ENCODE measurements at places on chromosomes 13 and 19.
A peak's percentile ranks its signal among the peaks of the same experiment; 100 is the strongest.

DNA sequence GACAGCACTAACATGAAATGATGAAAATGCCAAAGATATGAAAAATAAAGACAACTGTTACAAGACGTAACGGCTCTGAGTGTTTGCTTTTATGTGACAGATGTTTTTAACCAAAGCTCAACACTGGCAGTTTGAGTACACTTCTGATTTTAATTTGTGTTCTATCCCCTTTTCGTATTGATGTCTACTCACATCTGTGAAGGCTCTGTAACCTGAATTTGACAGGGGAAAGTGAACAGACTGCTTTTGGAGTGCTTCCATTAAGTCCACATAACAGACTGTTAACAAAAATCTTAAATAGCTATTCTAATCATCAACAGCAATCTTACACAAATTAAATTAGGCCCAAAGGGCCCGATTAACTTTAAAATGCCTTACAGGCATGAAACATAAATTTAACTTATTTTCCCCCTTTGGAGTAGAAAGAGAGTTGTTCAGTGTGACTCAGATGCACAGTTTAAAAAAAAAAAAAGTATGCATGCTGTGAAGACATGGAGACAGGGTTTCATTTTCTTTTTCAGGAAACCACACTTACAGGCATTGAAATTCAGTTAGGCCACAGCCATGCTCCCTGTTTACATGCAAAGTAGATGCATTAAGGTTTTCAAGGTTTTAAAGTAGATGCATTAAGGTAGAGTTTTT lies 16.3 kb upstream of the RNASEH2B start:
- no peak for DNase-seq

DNA sequence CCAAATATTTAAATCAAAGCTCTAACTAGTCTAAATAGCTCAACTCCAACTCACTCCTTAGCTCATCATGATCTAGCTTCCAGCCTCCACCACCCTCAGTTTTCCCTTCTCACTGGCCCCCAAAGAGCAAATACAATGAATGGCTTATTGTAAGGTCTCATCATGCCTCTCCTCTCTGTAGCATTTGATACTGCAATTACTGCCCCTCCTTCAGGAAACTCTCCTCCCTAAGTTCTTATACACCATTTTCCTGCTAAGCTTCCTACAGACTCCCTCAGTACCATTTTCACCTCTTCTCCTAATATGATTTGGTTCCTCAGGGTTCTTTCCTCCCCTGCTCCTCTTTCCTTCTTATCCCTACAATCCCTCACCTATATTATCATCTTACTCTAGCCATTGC lies 12.8 kb downstream of the KPNA3 start:
- no peak for DNase-seq

GRCh38 chr19:48573163-48573505 lies 21.2 kb downstream of the SULT2B1 start:
- DNase-seq = no peak

DNA sequence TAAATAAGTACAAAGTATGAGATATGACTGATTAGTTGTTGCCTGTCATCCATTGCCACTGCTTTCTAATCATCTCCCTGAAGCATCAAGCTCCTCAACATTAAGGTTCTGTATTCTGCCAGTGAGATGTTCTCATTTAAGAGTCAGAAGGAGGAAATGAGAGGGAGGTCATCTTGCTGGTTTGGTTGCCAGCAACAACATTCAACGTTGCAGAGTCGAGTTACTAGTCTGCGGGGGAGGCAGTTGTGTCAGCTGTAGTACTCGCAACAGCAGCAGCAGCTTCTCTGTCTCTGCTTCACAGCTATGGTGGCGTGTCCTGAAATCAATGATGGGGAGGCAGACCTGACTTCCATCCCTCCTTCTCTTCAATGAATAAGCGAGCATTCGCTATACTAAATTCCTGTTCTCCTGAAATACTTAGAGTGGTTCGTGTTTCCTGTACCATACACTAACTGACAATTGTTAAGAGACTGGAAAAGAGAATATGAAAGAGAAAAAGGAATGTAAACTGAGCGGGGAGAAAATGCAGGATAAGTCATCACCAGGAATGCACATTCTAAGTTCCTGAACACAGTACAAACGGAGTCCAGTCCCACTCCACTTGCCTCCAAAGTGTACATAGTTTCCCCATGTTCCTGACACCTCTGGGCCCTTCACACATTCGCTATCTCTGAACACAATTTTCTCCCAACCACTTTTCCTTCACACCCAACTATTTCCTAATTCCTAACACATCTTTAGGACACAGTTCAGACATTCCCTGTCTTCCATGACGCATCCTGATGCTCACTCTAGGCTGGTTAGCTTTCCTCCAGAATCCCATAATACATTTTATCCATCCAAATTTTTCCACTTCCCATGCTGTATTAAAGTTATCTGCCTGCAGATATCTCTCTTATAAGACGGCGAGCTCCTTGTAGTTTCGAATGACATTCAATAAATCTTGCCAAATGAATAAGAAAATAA lies 263.0 kb downstream of the KLF12 start:
- DNase-seq = no peak

GRCh38 chr13:38180670-38181069 lies 169.0 kb upstream of the UFM1 start:
- DNase-seq = no peak

DNA sequence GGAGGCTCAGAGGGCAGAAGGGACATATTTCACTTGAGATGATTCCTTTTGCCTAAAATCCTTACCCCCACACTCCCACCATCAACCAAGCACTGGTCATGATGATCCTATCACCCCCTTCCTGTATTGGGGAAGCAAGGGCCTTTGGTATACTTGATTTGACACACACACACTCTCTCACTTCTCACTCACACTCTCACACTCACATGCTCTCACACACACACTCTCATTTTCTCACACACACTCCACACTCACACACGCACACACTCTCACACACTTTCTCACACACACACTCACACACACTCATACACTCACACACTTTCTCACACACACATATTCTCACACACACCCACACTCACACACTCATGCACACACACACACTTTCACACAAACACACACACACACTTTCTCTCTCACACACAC lies 8.6 kb downstream of the RGCC start:
- no peak for DNase-seq

DNA sequence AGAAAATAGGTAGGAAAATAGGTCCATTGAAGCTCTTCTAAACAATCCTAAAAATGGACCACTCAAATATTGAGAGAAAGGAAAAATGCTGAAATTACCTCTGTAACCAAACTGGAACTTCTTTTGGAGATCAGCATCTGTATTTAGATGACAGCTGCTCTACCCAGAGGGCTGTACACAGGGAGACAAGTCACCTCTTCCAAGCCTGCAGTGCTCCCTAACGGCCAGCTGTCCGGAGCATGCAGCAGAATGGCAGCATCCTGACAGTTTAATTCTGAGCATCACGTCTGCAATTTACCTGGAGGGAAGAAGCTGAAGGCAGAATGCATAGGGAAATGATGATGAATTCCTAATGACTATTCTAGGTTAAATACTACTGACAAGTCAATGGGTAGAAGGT lies 62.8 kb upstream of the DIAPH3 start:
- no peak for DNase-seq

DNA sequence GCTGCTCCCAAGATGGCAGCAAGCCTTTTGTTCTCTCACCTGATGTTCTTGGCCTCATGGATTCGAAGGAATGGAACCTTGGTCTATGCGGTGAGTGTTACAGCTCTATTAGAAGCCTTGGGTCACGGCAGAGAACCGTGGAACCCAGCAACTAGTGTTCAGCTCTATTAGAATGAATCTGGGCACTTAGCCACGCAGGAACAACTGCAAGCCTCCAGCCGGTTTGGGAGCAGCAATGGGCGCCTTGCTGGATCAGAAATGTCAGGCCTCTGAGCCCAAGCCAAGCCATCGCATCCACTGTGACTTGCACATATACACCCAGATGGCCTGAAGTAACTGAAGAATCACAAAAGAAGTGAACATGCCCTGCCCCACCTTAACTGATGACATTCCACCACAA lies 1100.7 kb upstream of the PRR20A start:
- DNase-seq = no peak

GRCh38 chr13:114110091-114110829 lies 22.2 kb downstream of the RASA3 start:
- DNase-seq = peak; percentile 63

DNA sequence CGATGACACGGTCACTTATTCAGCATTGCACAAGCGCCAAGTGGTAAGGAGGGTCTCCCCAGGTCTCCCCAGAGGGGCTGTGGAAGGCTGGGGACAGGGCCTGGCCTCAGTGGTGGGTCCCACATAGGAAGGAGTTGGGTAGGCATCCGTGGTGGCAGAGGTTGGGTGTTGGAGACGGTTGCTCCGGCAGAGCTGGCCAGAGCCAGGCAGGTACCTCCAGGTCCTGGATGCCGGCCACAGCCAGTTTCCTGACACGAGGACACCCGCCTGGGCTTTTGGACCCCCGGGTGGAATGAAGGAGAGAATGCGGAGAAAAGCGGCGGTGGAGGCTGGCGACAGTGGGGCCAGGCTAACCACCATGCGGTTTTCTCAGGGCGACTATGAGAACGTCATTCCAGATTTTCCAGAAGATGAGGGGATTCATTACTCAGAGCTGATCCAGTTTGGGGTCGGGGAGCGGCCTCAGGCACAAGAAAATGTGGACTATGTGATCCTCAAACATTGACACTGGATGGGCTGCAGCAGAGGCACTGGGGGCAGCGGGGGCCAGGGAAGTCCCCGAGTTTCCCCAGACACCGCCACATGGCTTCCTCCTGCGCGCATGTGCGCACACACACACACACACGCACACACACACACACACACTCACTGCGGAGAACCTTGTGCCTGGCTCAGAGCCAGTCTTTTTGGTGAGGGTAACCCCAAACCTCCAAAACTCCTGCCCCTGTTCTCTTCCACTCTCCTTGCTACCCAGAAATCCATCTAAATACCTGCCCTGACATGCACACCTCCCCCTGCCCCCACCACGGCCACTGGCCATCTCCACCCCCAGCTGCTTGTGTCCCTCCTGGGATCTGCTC lies 1.3 kb upstream of the FFAR1 start:
- DNase-seq = peak; percentile 51

- DNase-seq = peak; percentile 40
These were observed 6.5 kb downstream of the RAB11B start for GRCh38 chr19:8396563-8397203.

DNA sequence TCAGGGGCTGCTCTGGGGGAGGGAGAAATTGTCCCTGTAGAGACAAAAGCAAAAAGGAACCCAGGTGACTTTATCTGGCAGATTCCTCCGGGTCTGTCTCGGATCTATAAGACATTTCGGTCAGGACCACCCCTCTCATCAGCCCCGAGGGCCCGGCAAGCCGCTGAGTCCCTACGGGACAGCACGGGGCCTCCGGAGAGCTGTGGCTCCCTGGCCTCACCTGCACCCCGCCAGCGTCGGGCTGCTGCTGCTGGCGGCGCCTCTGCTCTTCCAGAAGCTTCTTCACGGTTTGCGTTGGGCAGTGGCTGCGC lies 1.9 kb downstream of the NFKBID start:
- DNase-seq = no peak

GRCh38 chr19:48663667-48664066 lies 9.2 kb downstream of the NTN5 start:
- no peak for DNase-seq

DNA sequence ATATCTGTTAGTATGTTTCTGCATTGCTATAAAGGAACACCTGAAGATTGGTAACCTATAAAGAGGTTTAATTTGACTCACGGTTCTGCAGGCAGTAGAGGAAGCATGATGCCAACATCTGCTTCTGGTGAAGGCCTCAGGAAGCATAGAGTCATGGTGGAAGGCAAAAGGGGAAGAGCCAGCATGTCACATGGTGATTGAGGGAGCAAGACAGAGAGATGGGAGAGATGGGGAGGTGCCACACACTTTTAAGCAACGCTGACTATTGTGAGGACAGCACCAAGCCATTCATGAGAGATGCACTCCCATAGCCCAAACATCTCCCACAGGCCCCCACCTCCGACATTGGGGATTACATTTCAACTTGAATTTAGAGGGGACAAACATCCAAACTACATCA lies 32.8 kb downstream of the COG6 start:
- no peak for DNase-seq

- no peak for DNase-seq
These were observed 110.2 kb downstream of the RAP2A start for GRCh38 chr13:97544031-97544765.
